NCI-H1105 treated with DMSO at 0.1 percent for 48 hours (cell line): ENCODE measurements at places on chromosomes 7 and 10.

DNA sequence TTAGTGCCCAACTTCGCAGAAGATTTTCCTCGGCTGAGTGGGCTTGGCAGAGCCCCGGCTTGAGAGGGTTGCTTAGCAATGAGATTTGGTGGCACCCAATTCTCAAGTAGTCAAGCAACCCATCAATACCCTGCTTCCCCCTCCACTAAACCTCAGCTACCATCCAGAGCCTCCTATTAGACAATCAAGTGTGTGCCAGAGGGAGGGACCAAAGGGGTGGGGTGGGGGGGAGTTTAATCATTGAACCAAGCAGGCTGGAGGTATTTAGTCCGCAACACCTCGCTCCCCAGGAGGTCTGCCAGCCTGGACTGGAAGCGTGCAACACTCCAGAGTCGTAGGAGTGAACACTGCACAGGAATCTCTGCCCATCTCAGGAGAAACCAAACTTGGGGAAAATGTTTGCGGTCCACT is at the start of gene HKDC1:
HKDC1 (plus strand) TSS at position 292 of the 411 bp plus-strand sequence; CDS start at position 396, 104 bp downstream.
- no peak for DNase-seq

DNA sequence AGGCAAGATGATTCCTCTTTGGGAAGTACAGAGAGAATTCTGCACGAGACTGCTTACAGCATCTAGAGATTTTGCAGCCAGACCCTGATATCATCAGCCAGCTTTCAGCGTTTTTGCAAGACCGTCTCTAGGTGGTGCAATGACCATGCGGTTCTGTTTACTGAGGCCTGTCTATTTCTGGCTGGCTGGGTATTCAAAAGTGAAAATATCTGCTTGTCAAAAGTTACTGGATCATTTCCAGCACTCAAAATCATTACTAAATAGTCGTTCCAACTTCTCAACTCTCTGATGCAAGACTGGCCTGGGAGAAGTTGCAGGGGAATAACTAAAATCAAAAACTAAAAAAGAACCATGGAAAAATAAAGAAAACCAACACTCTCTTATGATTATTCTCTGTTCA is 240.1 kb downstream of the ELMO1 start:
- peak; percentile 28 for DNase-seq

- no peak for DNase-seq
Measured at GRCh38 chr10:130430852-130431704, 294.9 kb downstream of the GLRX3 start.

GRCh38 chr10:34918060-34918775 is 103.1 kb upstream of the PARD3 start:
- no peak for DNase-seq

DNA sequence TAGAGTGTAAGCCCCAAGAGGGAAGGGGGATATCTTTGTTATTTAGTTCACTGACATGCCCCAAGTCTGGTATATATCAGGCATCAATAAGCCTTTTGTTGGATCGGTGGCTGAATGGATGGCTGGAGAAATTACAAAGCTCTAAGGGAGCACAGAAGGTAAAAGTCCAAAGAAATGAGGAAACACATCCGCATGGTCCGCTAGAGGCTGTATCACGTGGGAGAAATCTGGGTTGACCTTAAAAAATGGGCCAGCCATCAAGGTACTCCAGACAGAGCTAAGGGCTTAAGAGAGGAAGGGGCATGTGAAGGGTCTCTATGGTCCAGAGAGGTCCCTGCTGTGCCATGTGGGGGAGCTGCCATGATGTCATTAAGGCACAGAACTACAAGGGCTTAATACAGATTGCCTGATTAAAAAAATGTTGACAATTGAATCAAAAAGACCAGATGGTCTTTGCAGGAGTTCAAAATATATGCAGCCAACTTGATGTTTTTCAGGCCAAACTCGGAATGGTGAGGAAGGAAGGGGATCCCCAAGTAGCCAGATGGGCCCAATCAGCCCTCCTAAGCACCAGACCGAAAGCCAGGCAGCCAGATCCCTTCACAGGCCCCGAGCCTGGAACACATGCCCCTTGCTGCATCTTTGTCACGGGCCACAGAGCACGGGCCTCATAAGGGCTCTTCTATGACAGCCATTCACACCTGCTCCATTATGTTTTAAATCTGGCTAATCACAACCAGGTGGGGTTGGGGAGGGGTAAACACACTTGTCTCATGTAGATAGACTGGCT is 31.9 kb downstream of the SCRN1 start:
- DNase-seq = peak; percentile 30

DNA sequence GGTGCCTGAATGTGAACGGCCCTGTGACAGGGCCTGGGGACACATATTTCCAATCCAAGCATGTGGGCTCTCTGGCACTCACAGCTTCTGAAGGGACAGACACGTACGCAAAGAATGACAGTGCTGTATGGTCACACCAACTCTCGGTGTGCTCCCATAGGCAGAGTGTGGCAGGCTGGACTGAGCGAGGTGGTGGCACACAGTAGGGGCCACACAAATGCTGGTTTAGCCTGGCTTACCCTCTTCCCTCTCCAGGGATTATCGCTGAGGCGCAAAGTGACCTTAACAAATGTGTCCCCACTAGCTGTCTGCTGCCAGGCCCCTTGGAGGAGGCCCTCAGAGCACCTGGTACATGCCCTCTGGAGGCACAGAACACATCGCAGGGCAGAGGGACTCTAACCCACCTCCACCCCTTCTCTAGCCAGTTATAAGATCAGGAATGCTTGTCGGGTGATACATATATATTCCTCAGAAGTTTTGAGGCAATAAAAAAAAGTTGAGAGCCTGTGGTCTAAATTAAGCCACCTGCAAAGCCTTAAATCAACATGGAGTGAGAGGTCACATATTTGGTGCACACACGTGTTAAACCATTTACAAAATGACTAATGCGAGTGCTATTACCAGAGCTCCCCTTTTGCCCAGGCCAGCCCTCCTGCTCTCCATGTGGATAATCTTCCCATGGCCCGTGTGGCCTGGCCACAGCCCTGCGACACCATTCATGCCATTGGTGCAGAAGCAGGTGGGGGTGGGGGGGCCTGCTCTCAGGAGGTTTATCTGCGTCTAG is 262.8 kb upstream of the GRB10 start:
- no peak for DNase-seq
